ENCODE measurements at places on chromosomes 2 and 18.

GRCh38 chr18:74476140-74476539, 19.0 kb upstream of the DIPK1C start:
- no peak for DNase-seq

DNA sequence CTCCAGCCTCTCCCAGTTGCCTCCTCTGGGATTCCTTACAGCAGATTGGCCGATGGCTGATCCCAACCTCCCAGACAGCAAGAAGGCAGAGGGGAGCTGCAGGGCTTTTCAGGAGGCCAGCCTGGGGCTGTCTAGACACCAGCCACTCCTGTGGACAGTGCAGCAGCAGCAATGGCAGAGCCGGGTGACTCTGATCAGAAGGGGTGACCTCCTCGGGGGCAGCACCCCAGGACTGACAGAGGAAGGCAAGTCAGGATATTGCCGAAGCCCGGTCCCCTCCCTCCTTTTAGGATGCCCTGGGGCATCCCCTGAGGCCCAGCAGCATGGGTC, 84.5 kb downstream of the INHBB start:
- no peak for DNase-seq

DNA sequence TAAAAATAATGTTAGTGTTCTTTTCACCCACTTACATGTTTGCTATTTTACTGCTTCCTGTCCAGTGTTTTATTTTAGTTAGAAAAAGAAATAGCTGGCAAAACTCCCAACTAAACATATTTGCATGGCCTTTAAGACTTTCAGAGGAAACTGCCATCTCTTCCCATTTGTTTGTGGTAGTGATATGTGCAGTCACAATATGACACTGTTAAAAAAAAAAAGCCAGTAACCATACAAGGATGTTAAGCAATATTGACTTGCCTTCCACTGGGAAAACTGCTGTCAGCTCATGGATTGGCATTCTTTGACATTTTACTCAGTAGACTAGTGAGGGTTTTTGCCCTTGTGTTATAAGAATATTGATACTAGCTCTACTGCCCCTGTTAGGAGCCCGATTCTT, 29.1 kb downstream of the XIRP2 start:
- DNase-seq: no peak

GRCh38 chr2:98029718-98030222, 34.0 kb upstream of the TMEM131 start:
- DNase-seq: no peak

DNA sequence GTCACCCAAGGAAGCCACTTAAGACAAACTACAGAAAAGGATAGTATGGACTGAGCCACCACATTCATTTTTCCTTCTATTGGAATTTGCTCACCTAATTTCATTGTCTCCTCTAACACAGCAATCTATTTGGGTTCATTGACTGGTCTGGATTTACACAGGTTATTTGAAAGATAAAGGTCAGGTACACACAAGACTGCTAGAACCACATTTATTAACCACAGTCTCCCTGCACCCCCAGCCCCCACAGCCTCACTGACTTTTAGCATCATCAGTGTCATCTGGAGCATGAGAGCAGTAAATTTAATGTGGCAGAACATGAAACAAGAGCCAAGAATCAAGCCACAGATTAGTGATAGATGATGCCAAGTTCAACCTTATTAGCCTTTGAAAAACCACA, 226.9 kb upstream of the GYPC start:
- no peak for DNase-seq

GRCh38 chr2:222859786-222860612, 837 bp upstream of the ACSL3 start:
- DNase-seq: no peak

Measured in activated CD8-positive, alpha-beta memory T cell treated with anti-CD3 and anti-CD28 coated beads for 48 hours (primary cell).